ENCODE measurements at places on chromosomes 3 and 15.
A peak's percentile ranks its signal among the peaks of the same experiment; 100 is the strongest.

DNA sequence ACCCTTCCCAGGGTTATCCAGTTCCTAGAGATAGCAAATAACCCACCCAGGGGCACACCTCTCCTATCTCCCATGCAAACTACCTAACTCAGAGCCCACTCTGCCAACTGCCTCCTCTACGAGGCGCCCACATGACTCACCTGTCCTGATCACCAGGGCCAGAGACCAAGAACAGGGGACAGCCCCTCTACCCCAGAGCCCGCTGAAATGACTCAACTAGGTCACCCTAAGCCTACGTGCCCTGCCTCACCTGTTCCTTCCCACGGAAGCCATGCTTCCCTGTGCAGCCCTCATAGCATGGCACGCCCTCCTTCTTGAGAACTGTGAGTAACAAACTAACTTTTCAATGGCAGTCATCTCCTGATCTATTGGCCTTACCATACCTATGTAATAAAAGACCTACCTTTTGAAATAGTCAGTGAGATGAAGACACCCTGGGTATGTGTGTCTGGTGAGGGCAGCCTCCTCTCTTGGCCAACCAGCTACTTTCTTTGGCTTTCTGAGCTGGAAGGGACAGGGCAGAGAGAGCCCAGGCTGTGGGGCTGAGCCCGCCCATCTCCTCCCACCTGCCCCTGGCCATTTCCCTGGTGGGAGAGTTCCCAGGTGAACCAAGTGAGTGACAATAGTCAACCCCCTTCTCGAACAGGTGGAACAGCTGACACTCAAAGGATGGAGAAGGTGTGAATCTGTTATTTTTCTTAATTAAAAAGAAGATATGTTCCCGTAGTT is 25.5 kb upstream of the PRR23E start:
- DNase-seq: peak; percentile 16

DNA sequence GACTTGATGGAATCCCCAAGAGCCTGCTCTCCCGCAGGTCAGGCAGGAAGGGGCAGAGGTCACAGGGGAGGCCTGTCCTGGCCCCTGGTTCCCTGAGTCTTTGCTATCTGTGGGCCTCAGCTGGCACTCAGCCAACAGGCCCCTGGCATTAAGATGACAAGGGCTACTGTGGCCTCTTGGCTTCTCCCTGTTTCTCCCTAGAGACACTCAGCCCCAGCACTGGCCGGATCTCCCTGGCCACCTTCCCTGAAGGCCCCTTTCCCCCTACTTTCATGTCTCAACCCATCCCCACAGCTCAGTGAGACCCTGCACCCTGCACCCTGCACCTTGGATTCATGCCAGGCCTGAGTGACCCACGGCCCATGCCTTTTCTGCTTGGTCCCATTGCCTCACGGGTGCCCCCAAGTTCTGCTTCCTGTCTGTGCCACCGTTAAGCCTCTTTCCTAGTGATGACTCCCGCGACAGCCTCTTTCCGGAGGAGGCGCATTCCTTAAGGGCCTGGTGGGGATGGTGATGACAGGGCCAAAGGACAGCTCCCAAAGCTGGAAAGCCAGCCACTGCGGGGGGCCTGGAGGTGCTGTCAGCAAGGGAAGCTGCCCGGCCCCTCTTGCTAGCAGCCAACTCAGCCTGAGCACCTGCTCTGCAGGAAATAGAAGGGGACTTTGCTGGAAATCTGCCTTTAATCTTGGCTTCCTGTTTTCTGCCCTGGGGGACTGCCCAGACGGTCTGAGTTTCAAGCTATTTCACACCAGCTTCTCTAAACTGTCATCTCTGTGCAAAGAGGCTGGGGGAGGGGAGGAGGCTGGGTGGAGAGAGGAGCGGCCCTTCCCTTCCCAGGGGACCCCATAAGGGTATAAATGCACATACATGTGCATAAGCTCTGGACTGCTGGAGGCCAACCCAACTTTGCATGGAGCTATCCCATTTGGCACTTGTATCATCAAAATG is 4.8 kb upstream of the CSK start:
- DNase-seq: peak; percentile 93

DNA sequence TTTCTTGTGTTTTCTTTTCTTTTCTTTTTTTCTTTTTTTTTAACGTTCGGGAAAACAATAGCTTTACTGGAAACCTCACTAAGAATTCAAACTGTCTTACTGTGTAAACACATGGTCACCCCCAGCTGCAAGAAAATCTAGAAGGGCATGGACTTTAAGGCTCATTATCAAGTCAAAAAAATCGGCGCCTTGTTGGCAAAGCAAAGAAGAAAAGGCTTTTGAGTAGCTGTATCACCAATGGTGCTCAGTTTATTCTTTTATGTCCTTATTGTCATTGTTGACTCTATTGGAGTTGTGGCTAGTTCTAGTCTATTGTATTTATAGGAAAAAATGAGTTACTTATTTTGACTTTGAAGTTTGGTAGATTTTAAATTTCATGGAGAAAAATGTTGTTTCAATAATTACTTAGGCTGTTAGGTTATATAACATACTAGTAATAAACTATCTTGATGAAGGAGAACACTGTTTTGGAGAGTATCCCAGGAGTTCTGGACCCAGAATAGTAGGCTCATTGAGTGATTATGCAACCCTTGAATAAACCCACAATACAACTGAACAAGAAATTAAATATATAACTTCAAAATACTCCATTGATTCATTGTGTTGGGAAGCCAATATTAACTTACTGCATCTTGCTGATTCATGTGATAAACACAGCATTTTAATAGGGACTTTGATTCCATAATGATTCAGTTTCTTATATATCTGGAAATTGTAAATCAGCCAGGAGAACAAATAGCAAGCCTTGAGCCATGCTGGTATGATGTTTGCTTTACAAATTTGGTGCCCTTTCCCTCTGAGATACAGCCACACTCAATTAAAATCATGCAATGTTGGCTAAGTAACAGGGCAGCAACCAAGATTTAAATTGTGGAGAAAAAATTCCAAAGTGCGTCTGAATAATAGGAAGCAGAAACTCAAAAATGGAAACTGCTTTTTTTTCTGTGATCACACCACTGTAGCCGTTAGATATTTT is 27.8 kb upstream of the GOLIM4 start:
- DNase-seq: no peak

DNA sequence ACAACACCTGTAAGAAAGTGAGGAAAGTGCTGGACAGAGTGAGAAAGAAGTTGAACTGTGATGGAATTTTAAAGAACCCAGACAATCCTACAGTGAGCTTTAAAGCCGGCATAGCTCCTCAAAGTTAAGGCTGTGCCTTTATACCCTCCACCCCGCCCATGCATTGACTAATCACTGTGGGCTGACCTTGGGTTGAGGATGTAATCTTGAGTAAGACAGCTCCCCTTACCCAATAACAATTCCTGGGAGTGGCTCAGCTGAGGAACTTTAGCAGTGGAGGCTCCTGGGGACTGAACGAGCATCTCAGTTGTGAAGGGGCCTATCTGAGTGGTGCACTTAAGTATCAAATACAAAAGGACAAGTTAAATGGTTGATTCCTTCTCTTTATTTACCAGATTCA is 35.7 kb upstream of the ZNF770 start:
- no peak for DNase-seq

GRCh38 chr3:183275418-183275817 is 22.4 kb downstream of the B3GNT5 start:
- DNase-seq: no peak

- no peak for DNase-seq
Measured at GRCh38 chr3:163523375-163523774, 1554.9 kb downstream of the SI start.

DNA sequence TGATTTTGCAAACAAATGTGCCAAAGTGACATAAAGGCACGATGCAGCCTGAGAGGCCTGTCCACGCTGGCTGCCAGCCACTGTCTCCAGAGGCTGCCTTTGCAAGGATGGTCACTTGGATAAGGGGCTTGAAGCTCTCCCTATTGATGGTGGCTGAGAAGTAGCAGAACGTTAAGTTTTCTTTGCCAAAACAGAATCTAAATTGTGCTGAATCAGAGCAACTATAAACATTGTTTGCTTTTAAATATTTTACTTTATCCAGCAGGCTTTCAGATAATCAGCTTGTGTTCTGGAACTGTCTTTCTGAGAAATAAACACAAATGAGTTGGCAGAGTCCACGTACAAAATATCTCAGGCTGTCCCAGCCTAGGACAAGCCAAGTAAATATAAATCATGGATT is 23.8 kb upstream of the CNBP start:
- no peak for DNase-seq

- no peak for DNase-seq
Measured at GRCh38 chr3:17466028-17466427, 276.4 kb downstream of the TBC1D5 start.

DNA sequence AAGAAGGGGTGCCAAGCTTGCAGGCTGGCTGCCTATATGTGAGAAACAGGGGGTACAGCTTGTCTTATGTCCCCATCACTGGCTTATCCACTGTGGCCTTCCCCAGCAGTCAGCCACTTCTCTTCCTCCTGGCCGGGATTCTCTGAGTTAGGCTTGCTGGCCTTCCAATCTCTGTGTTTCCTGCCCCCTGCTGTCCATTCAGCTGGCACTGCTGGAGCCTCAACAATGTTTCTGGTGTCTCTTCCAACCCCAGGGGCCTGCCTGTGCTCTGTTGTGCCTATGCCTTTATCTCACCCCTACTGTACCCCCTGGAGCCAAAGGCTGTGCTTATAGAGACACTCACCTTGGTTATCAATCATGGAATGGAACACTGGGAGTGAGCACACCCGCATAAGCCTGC is 36.5 kb downstream of the ANAPC13 start:
- peak; percentile 85 for DNase-seq

GRCh38 chr3:39134305-39134704 is 19.1 kb downstream of the CSRNP1 start:
- DNase-seq: no peak

All from endodermal cell (in vitro differentiated cells).